Kidney capillary endothelial cell (primary cell): ENCODE measurements at places on chromosomes 5 and 9.

DNA sequence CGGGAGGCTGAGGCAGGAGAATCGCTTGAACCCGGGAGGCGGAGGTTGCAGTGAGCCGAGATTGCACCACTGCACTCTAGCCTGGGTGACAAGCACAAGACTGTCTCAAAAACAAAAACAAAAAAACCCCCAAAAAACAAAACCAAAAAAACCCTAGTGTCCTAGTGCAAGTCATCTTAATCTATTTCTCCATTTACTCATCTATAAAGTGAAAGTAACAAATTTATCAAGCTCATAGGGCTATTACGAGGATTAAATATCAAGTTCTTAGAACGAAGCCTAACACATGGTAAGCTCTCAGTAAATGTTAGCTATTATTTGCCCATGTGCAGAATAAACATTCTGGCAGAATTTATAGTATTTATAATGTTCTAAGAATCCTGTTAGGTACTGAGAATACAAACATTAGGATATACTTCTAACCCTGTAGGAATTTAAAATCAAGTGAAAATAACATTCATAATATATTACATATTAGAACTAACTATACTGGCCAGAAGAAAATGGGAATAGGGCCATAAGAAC, 45.0 kb downstream of the GOLPH3 start:
- no peak for DNase-seq

DNA sequence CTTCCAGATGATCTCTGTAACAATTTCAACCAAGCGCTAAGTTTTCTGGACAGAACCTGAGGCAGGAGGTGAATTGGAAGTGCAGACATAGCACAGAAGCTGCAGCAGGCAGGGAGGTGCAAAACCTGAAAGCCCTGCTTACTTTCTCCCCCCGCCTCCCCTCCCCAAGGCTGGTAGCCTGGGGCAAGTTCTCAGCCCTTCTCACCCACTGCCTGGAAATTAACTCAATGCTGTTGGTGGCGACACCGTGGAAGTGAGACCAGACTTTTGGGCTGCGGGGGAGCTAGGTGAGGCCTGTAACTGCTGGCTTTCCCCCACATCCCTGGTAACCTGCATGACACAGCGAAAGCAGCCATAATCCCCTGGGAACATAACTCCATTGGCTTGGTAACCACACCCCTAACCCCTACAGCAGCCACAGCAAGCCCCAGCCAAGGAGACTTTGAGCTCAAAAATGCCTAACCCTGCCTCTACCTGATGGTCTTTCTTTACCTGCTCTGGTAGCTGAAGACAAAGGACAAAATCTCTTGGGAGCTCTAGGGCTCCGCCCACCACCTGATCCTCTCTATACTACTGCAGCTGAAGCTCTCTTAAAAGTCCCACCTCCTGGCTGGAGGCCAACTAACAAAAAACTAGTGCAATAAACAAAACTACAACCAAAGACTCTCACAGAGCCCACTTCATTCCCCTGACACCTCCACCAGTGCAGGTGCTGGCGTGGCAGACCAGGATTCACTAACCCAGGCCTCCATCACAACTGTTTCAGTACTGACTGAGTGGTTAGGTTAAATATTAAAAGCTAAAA, 11.9 kb upstream of the OR13C8 start:
- no peak for DNase-seq

DNA sequence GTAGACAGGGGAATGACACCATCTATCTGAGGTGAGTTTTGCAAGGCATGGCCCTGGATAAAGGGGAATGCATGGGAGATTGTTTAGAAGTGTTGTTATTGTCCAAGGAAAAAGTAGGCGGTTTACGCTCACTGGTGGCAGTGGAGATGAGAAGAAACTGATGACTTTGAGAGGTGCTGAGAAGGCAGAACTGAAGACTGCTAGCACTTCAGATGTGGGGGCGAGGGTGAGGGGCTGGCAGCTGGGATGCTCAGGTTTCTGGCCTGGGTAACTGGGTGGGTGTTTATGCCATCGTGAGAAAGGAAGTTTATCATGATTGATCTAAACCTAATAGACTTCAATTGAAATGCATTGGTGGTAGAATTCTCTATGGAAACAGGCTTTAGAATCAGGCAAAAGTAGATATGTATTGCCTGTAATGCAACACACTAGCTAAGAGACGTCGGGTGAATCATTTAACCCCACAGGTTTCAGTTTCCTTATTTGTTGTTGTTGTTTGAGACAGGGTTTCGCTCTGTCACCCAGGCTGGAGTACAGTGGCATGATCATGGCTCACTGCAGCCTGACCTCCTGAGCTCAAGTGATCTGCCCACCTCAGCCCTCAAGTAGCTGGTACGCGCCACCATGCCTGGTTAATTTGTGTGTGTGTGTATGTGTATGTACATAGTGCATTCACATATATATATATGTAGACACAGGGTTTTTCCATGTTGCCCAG, 123.5 kb downstream of the SLC24A2 start:
- DNase-seq, result no peak

DNA sequence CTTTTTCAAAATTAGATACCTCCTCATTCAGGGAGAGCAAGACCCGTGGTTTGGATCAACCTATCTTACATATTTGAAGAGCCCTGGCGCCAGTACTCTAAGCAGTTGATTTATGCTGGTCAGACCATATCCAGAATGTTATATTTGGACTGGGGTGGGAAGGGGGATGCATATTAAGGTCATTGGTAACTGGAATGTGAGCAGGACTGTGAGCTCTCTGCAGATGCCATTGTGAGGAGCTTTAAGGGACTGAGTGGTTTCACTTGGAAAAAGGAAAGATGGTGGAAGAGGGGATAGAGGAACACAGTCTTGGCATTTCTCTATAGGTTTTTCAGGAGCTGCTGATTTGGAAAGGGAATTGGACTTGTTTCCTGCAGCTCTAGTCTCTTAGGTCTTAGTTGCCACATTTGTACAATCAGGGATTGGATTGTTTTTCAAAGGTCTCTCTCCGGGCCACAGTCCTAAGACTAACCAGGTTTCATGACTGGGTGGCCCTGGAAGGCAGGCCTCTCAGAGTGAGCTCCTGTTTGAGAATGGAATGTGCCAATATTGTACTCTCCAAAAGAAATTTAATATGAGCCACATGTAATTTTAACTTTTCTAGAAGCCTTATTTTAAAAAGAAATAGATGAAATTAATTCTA, 25.8 kb upstream of the F2R start:
- no peak for DNase-seq

- DNase-seq, result no peak
These were observed 36.9 kb downstream of the C5orf15 start for GRCh38 chr5:133931546-133931945.

DNA sequence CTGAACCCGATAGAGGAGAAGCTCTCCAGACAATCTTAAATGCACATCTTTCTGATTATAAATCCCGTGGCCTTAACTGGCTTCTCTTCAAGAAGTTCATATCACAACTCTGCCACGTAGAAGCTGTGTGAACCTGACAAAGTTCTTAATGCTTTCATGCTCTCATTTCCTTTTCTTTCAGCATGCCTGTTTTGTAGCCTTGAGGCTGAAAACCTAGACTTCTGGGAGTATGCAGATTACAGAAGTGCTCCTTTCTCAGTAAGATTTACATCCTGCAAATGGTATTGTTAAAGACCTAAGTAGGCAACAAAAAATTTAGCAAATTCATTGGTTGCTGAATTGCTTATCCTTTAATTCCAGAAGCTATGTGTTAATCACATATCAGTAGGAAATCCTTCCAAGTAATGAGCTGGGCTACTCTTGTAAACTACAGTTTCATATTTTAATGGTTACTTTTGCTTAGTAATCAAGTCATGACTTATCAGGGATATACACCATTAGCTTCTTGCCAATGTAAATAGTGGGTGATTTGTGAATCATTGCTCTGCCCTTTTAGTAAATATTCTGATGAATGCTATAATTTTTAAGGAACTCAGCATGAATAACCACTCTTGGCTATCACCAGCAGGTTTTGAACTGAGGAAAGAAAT, 334.7 kb downstream of the FBXL7 start:
- DNase-seq, result no peak

GRCh38 chr9:79574136-79574535, 2.4 kb downstream of the TLE4 start:
- DNase-seq, result no peak

DNA sequence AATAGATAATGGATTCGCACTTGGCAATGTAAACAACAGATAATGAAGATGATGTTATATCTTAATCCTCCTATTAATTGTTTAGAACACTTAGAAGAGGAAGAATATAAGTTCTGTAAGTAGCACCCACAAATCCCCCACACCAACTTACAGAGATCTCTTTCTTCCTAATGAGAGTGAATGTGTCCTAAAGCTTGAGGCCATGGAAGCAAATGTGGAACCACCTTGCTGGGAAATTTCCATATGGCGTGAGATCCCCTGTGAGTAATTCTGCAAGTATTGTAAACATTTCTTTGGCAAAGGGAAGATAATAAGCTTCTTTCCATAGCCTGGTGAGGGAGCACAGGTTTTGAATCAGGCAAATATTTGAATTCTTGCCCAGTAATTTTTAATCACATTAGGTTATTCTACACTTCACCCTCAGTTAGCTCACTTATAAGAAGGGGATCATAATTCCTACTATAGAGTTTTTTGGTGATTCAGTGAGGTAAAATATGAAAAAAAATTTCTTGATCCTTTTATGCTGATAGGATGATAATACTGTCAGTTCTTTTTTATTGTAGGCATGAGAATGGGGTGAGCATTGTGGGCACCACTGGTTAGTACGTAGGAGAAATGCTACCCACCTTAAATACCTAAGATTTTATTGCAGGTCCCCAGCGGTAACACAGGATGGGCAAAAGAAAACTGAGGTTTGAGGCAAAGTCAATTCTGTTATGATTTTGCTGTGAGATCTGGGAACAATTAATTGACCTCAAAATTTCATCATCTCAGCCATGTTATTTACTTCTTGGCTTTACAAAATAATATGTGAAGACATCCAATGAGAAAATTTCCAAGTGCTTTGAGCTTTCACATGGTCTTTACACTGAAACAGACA, 574.8 kb downstream of the PSAT1 start:
- DNase-seq, result no peak

- DNase-seq, result no peak
These were observed 92.3 kb downstream of the PTCD2 start for GRCh38 chr5:72412283-72413055.

DNA sequence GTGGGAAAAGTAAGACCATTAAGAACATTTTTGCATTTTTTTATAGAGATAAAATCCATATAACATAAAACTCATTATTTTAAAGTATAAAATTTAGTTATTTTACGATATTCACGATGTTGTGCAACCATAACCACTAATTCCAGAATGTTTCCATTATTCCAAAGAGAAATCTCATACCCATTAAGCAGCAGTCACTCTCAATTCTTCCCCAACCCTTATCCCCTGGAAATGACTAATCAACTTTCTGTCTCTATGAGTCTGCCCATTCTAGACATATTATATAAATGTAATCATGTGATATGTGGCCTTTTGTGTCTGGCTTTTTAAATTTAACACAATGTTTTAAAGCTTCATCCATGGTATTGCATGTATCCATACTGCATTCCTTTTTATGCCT, 115.6 kb upstream of the ADAMTSL1 start:
- peak; percentile 68 for DNase-seq

DNA sequence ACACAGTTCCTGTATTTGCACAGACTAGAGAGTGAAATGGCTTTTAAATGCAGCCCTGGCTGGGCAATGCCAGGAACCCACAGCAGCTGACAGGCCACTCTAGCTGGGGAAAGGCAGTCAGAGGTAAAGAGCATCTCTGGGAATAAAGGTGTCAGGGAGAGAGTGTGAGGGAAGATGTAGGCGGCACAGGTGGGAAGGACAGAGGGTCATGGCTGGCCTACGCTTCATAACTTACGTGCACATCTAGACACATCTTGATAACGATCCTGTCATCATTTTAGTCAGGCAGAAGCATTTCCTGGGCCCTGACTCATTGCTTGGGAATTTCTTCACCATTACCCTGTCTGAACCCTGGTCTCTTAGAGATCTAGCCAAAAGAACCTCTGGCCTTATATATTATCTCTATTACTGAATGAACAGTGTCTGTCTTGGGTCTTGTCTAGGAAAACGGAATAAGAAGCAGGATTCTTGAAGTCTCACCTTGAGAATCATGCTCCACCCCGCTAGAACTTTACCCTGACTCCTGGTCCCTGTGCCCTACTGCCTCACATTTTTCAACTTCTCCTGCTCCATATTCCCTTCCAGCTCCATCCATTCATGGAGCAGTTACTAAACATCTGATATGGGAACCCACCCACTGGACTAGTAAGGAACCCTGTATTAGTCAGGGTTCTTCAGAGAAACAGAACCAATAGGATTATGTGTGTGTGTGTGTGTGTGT, 106.4 kb upstream of the ELL2 start:
- DNase-seq, result peak; percentile 97

- no peak for DNase-seq
These were observed 534 bp upstream of the SAPCD2 start for GRCh38 chr9:137070906-137071275.

GRCh38 chr5:148467958-148468357, 84.2 kb downstream of the FBXO38 start:
- no peak for DNase-seq

DNA sequence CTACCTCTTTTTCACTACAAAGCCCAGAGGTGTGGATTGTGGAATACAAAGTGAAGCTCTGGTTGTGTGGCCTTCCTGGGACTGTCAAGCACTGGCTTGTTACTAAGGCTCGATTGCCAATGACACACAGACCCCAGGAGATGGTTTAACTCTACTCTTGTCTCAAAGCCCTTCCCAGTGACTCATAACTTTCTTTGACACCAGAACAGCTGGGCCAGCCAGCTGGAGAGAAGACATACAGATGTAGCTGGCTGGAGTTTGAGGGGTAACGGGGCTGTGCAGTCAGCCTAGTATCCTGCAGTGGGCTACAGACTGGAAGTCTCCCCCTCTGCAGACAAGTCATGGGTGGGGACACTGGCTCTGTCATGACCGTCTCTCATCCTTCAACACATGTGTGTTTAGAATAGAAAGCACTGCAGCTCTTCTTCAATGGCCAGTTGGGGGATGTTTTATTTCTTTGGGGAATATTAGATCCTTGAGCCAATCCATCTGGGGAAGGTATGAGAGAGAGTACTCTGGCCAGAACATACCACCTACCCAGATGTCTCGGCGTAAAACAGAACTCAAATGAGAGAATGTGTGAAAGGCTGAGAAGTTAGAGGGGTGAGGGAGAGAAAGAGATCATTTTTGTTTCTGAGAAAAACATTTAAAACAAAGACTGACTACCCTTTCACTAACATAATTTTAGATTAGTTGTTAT, 53.3 kb downstream of the SEMA6A start:
- no peak for DNase-seq
